ENCODE measurements at places on chromosomes 1 and 21. TPM values are rescaled to one million over a fixed set of nuclear protein-coding genes. Genes with fewer than 3 reads are reported as not detected.

RGS18 gene
- polyA plus RNA-seq: not detected

ZNF683 gene
- polyA plus RNA-seq: not detected

DNA sequence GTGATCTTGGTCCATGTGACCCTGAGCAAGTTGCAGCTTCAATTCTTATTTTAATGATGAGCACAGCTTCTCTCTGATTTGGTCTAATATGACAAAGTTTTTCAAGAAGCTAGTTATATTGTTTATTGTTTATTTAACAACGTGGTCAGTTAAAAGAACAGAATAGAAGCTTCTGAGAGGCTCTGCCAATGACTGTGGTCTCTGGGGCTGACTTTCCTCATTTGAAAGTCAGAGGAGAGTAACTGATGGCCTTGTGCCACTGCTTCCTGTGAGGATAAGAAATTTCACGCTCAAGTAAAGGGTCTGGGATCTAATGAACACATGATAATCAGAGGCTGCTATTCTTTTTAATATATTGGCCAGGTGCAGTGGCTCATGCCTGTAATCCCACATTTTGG is 7.3 kb downstream of the HHIPL2 start:
- DNase-seq: no peak

DNA sequence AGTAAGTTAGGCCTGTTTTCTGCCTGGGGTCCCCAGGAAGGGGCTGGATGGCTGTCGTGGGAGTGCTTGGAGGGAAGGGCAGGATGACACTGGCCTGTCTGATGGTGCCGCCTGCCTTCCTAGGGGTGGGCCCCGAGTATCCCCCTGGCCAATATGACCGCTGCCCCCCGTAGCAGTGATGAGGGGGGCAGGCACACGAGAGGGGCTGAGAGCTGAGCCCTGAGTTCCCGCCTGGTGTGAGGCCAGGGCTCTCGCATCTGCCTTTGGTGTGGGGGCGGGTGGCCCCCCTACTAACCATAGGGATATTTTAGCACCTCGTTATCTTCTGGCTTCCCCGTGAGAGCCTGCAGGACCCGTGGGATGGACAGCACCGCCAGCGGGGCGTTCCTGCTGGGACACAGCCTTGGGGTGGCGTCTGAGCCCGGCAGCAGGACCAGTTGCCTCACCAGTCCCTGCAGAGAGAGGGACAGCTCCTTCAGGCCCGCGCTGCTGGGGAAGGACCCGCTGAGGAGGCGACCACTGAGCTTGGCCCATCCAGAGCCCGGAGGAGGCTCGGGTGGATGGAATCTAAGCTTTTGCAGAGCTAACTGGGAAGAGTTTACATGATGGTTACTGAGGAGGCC is 10.4 kb downstream of the KRTAP10-1 start:
- no peak for DNase-seq

DNA sequence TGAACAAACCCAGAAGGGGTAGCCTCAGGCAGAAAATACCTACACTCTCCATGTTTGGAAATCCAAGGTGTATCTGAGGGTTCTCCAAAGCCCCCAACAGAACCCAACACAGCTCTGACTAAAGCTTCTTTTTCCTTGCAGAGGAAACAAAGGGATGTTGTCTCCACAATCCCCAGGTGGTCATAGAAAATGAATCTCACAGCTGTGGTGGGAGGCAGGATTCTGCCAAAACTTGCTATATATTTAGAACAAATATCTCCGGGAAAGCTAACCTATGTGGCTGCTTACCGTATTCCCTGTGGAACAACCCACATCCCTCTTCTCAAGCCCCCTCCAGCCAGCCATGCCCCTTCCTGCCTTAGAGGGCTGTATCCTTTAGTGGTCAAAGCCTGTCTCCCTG is 406.1 kb downstream of the PRDM2 start:
- no peak for DNase-seq

DNA sequence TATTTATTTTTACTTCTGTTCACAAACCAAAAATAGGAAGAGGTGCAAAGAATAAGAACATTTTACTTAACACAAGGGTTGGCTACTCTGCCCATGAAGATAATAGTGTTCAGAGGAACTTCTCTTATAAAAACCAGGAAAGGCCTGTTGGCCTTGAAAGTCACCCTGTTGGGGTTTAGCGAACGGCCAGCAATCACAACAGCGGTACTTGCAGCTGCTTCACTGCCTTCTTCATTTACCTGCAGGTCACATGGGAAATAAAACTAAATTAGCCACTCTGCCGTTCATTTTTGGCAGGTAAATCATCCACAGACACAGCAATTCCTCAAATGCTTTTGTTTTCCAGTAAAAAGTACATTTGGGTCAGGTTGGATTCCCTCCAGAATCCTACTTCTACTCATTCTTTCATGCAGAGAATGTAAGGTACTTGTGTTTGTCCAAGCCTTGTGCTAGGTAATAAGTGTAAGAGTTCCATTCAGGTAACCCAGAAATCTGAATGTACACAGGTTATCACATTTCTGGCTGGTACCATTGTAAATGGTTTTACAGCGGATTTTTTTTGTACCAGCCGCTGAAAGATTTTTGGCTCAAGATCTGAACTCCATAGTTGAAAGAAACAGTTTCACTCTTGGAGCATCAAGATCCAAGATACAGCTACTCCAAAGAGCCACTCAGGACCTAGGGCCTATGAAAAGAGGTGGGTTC is 13.1 kb downstream of the SERPINC1 start:
- no peak for DNase-seq

DNA sequence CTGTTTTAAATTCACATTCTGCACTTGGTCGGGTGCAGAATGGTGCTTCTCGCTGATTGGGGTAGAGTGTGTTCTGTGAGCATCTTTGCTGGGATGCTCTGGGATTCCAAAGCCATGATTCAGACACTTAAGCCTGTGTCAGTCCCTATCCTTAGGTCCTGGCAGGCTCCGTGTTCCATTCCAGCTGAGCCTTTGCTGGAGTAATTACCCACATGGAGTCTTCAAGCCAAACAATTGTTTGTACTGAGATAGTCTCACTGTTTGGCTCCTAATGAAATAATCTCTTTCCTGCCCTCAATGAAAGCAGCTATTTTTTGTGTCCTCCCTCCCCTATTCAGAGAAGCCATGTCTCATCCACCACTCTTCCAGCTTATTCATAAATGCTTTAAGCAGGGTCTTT is 18.7 kb downstream of the SMAP2 start:
- DNase-seq: no peak

All from GM12878 (cell line).